ENCODE measurements at places on chromosomes 3 and 15. TPM values are rescaled to one million over a fixed set of nuclear protein-coding genes. Genes with fewer than 3 reads are reported as not detected.

GRCh38 chr3:66099541-66100065 is 60.9 kb upstream of the MAGI1 start:
- no peak for DNase-seq

- DNase-seq: no peak
Measured at GRCh38 chr15:88699861-88700260, 61.0 kb downstream of the ISG20 start.

- DNase-seq: no peak
Measured at GRCh38 chr3:132912416-132912753, 125.8 kb upstream of the TMEM108 start.

DNA sequence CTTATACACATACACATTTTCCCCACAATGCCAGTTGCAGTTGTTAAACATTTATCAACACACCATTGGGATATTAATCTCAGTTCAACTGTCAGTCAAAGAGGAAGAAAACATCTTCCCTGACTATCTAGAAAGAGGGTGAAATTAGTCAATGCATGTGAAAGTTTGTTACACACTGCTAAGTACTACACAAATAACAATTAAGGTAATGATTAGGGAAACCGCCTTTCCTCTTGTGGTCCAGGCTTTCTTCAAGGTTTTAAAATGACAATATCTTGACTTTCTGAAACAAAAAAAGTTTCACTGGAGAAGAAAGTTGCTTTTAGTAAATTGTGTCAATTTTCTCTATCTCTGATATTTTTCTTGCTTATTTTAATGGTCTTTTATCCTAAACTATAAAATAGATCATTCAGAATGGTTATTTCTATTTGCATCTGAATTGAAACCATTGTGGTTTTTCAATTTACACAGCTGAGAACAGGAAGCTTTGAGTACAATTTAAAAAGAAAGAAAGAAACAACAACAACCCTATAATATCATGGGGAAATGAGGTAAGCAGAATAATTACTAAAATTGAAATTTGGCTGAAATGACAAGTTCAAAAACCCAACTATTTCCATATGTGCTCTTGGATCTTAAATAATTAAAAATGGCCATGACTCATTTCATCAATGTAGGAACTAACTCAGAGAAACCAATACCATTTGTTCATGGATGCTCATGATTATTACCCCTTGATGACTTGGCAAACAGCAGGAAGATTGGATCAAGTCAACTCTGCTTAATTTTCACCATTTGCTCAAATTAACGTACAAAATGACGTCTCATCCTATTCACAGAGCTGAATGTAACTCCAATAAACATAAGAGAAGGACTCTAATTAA is 31.7 kb downstream of the GPR149 start:
- no peak for DNase-seq

Gene POPDC2
- total RNA-seq: 0.39 TPM
